ENCODE measurements at places on chromosomes 16 and 17. TPM values are rescaled to one million over a fixed set of nuclear protein-coding genes. Genes with fewer than 3 reads are reported as not detected.
A peak's percentile ranks its signal among the peaks of the same experiment; 100 is the strongest.

The NPB gene
- 1.9 TPM for total RNA-seq

The FNDC8 gene
- not detected for total RNA-seq

The KRTAP9-2 gene
- not detected for total RNA-seq

The MAPT gene
- 0.25 TPM for total RNA-seq

- DNase-seq: no peak
These were observed 6.0 kb downstream of the POLR2A start for GRCh38 chr17:7490144-7490543.

- DNase-seq: no peak
These were observed 573 bp downstream of the CDT1 start for GRCh38 chr16:88804173-88804551.

DNA sequence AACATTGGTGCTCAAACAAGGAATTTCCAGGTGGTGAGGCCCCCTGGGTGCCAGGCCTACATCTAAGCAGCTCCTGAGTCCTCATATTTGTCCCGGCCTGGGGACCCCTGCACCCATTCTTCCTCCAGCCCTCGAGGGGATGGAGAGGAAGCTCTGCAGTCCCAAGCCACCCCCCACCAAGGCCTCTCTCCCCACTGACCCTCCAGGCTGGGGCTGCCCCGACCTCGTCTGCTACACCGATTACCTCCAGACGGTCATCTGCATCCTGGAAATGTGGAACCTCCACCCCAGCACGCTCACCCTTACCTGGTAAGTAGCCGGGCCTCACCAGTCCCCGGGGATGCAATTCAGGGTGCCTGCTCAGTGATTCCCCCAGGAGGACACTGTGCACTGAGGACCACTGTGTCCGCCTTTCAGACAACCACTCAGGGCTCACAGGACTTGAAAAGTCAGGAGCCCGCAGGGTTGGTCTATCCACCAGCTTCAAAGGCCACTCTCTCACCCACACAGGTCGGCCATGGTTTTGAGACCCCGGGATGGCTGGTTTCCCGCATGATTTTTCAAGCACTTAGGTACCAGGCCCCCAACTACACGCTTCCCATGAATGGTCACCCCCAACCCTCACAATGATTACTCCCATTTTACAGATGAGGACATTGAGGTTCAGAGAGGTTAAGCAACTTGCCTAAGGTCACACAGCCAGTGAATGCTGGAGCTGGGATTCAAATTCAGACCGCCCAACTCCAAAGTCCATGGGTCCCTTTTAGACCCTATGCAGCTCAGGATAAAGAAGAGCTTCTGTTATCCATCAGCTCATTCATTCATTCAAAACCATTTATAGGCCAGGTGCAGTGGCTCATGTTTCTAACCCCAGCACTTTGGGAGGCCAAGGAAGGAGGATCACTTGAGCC is 32.4 kb downstream of the IL21R start:
- no peak for DNase-seq

DNA sequence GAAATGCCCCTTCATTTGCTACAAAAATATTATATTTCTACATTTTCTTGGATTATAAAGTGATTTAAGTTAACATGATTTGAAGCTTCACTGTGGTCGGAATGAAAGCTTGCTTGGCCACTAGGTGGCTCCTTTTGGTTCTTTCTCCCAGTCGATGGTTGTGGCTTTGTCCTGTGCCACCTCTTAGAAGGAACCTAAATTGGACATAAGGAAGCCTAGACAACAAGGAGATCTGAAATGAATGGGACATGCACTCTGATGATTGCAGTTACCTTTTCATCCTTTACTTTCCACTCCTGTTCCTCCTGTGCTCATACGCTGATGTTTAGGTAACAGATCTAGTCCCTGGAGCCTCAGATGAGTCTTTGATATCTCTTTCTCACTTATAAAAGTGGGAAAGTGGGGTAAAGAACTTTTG is 39.2 kb downstream of the FTO start:
- no peak for DNase-seq

DNA sequence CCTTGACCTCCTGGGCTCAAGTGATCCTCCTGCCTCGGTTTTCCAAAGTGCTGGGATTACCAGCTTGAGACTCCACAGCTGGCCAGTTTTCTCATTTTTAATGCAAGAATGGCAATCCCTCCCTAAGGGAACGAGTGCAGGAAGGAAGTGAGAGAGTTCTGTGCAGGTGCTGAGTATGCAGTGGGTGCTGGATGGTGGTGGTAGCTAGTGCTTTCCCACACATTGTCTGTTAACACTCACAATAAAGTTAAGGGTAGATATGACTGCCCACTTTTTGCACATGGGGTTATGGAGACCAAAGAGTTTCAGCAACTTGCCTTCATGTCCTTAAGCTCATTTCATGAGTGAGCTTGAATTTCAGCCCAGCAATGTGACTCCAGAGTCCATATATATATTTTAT is 18.5 kb downstream of the RGS9 start:
- no peak for DNase-seq

DNA sequence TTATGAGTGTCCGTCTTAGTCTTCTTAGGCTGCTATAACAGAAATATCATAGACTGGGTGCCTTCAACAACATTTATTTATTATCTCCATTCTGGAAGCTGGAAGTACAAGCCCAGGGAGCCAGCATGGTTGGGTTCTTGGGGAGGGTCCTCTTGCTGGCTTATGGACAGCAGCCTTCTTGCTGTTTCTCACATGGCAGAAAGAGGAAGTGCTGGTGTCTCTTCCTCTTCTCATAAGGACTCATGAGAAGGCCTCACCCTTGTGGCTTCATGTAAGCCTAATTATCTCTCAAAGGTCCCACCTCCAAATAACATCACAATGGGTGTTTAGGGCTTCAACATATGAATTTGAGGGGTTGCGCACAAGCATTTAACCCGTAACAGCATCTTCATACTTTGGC is 207.0 kb upstream of the COX10 start:
- no peak for DNase-seq

DNA sequence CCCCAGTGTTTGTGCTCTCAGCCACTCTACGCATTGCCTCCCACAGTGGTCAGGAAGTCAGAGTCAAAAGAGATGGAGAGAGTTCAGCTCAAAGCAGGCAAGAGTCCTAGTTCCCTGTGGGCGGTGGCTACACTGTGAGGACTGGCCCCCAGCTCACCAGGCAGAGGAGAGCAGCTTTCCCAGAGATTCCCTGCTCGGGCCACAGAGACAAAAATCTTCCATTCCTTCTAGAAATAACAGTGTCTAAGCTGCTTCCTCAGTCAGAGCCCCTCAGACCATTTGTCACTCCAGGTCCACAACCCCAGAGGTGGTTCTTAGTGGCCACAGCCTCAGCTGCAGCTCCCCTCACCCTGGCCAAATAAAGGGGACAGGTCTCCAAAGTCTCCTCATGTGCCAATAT is 263.0 kb upstream of the RPL38 start:
- no peak for DNase-seq

DNA sequence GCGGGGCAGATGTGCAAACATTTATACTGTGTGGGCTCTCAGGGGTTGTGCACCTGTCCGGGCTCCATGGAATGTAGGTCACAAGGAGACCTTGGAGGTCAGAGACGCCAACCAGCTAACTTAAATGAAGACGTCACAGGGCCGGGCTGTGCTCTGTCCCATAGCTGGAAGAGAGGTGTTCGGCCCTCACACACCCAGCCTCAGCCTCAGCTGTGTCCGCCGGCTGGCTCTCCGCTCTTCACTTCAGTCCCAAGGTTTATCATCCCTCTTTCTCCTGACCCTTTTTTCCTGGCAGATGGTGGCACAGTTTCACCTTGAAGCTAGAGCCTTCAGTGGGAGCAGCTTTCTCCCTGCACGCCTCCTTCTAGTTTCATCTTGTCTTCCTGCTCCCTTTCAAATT is 6.0 kb upstream of the RBFOX3 start:
- no peak for DNase-seq

GRCh38 chr17:56185491-56186221 is 32.4 kb downstream of the ANKFN1 start:
- DNase-seq: no peak

DNA sequence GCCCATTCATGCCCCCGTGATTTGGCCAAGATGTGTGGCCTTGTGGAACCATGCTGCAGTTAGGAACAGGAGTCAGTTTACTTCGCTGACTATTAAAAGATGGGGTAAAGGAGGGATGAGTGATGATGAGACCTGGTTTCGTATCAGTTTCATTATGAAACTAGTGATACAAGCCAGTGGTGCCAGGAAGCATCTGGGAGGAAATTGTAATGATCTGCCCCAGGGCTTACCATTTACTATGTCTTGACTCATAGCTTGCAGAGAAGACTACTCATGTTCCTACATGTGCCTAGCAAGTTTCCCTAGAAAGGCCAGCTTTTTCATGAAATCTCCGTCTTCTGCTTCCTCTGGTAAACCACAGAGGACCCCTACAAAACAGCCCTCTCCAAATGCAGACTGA is 23.2 kb downstream of the CDH3 start:
- peak; percentile 29 for DNase-seq

- no peak for DNase-seq
These were observed 20.4 kb downstream of the CEP295NL start for GRCh38 chr17:78882540-78883088.

DNA sequence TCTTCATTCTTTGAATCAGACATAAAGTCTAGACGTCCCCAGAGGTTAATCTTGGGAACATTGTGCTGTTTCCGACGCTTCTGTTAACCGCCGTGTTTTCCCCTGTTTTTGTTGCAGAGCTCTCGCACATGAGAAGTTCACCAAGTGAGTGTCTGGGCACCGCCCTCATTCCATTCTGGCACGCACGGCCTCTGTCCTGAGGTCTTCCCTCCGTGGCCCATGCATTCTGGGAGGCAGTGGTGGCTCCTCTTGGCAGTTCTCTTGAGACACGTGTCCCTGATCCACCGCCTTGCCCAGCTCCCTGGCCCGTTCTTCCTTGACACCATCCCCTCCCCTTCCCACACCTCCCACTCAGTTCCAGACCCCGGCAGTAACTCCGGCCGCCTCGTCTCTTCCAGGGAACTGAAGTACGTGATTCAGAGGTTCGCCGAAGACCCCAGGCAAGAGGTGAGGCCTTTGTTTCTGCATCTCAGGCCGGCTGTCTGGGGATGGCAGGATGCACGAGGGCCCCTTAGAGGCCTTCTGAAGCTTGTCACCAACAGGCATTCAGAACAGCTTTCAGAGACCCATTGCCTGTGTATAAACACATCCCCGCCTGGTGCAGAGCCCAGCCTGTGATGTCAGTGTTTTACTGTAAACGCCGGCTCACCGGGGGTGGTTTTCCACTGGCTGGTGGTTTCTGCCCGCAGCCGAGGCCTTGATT is 85.9 kb upstream of the PLCG2 start:
- no peak for DNase-seq

- DNase-seq: no peak
These were observed 3.0 kb downstream of the RAB26 start for GRCh38 chr16:2151188-2152091.

DNA sequence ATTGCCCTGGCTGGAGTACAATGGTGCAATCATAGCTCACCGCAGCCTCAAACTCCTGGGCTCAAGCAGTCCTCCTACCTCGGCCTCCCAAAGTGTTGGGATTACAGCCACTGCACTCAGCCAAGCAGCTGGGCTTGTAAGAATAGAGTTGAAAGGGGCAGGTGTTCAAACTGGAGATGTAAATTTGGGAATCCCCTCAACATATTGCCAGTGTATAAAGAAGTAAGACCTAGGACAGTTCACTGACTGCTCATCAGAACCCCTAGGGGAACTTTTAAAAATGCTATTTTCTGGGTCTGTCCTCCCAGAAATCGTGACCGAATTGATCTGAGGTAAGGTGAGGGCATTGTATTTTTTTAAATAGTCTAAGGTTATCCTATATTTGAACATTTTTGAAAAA is 8.9 kb upstream of the DNAJA2 start:
- DNase-seq: no peak

- DNase-seq: no peak
These were observed 4.5 kb downstream of the ATMIN start for GRCh38 chr16:81040131-81040530.

- DNase-seq: no peak
These were observed 4.0 kb downstream of the BECN1 start for GRCh38 chr17:42819939-42820535.

Measured in kidney epithelial cell (primary cell).